ENCODE measurements at places on chromosomes 6 and 20. TPM values are rescaled to one million over a fixed set of nuclear protein-coding genes. Genes with fewer than 3 reads are reported as not detected.

MYBL2 gene
- 0.71 TPM for total RNA-seq

FOXF2 gene
- 3.8 TPM for total RNA-seq

RHAG gene
- total RNA-seq = not detected

GHRH gene
- not detected for total RNA-seq

ESR1 gene
- 0.92 TPM for total RNA-seq

FERMT1 gene
- total RNA-seq = 2.8 TPM

FKBP1C gene
- 0.57 TPM for total RNA-seq

TMEM170B gene
- 2.1 TPM for total RNA-seq

TBC1D20 gene
- total RNA-seq = 38.5 TPM

TAGAP gene
- total RNA-seq = not detected

PI16 gene
- total RNA-seq = 0.43 TPM

SLC22A2 gene
- not detected for total RNA-seq

DDRGK1 gene
- 45.4 TPM for total RNA-seq

C6orf163 gene
- total RNA-seq = 1.1 TPM

ANKRD66 gene
- not detected for total RNA-seq

SGK2 gene
- 0.28 TPM for total RNA-seq

PLN gene
- total RNA-seq = 0.28 TPM

PRR18 gene
- not detected for total RNA-seq

HRH3 gene
- total RNA-seq = not detected

MTHFD1L gene
- 50.3 TPM for total RNA-seq

GPX5 gene
- not detected for total RNA-seq

KCNS1 gene
- 0.14 TPM for total RNA-seq

C20orf204 gene
- total RNA-seq = 0.92 TPM

CRISP3 gene
- not detected for total RNA-seq

C2 gene
- total RNA-seq = 5.4 TPM

ELOVL2 gene
- total RNA-seq = 3.9 TPM

BTNL2 gene
- not detected for total RNA-seq

NMBR gene
- total RNA-seq = not detected
